Skeletal muscle cell (primary cell): ENCODE measurements at places on chromosomes 6 and 20.
A peak's percentile ranks its signal among the peaks of the same experiment; 100 is the strongest.

GRCh38 chr6:166989427-166990032, 9.7 kb upstream of the CEP43 start:
- no peak for DNase-seq

DNA sequence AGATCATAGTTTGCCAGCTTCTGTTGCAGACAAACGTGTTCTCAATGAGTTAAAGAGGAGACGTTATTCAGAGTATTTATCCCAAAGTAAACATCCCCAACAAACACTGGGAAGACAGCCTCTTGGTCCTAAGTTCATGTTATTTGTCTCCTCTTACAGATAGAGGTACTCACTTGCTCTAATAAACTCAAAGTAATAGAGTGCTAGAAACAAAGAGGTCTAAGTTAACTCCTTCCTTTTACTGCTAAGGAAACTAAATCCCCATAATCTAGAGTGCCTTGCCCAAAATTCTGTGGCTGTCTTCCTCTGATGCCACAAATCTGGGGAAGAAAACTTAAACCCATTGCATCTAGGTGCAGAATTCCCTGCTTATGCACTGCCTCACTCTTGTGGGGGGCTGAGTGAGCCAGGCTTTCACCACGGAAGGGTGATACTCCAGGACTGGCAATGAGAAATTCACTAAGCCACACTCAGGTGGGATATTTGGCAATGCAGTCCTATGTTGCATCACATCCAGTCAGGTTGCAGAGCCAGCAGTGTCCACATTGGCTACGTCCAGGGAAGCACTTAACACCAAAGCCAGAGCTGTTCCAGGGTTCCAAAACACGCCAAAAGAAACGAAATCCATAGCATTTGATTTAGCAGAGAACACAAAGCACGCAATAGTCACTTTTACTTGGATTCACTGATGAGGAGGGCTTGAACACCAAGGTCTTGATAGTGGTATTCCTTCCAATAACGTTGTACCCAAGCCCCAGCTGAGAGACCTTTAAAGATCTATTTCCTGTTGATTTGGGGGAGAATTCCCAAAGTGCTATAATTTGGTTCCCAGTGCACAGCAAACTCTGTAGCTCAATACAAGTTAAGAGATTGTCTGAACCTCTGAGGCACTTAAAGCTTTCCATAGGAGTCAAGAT, 81.0 kb upstream of the FOXQ1 start:
- DNase-seq, result no peak

DNA sequence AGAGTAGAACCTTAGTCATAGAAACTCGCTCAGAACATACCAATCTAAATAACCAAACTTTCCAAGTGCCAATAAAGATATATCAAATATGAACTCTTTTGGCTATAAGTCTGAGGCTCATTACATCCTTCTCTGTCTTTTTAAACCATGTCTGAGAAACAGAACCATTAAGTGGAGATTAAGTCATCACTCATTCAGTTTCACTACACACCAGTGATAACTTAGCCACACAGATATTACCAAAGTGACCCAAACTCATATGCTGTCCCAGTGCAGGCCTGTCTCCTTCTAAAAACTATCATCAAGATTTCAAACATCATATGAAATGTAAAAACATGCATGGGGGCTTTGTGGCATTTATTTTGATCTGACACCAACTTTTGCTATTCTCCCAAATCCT, 12.0 kb downstream of the GCLC start:
- no peak for DNase-seq

DNA sequence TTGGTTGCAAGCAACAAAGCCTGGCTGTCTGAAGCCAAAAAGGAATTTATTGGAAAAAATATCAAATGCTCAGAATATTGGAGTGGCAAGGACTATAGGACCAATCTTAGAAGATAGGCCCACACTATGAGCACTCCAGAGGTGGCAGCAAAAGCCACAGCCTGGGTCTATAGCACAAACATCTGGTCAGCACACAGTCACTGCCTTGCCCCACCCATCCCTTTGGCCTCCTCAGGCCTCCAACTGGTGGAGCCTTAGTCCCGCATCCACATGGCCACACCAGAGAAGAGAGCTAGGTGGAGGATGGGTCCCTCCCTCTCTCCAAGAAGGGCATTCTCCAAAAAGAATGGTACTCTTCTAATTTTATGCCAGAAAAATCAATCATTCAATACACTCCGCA, 14.0 kb downstream of the NUDT3 start:
- no peak for DNase-seq

GRCh38 chr6:67630146-67630545, 1004.9 kb upstream of the ADGRB3 start:
- peak; percentile 97 for DNase-seq

DNA sequence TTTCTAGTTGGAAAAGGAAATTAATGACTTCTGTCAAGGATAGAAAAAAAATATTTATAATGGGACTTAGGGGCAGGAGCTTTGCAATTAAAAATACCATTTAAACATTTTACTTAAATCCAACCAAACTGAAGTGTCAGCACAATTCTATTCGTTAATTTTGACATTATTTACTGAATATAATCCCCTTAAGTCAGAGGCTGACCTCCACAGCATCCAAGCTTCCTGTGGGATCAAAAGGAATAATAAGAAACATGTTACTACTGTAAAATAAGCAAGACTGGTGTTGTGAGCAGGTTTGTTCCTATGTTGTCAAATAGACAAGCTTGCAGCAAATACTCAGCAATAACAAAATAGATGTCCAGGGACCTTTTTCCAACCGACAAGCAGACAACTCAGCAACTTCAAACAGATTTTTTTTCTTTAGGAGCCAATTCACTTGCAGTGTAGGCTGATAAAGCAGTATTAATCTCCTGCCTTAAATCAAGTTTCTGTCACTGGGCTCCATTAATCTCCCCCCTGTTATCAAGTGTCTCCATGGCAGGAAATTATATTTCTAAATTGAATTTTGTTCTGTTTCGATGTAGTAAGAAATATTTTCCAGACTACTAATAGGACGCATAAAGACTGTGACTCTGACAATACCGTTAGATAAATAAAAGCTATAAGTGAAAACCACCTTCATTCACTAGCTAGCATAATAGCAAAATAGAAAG, 157.4 kb downstream of the HACE1 start:
- DNase-seq, result no peak

GRCh38 chr6:53056273-53056672, 8.9 kb upstream of the FBXO9 start:
- no peak for DNase-seq

DNA sequence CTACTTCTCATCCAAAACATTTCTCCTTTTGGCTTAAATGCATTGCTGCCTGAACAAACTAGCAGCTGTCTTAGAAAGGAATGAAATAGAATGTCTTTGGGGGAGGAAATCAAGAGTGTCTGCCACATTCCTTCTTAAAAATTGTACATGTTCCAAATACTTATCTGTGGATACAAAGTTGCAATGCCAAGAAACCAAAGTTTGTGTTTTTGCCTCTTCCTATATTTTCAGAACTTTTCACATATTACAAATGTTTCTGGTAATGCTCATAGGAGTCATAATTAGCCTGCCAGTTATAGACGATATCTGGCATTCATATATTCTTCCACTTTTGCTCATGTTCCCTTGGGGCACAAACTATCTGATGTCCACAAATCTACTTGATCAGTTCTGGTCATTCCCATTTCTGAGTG, 165.5 kb upstream of the BMP5 start:
- peak; percentile 60 for DNase-seq

- peak; percentile 82 for DNase-seq
Observed at GRCh38 chr6:26021350-26022131, 58.9 kb downstream of the TRIM38 start.

DNA sequence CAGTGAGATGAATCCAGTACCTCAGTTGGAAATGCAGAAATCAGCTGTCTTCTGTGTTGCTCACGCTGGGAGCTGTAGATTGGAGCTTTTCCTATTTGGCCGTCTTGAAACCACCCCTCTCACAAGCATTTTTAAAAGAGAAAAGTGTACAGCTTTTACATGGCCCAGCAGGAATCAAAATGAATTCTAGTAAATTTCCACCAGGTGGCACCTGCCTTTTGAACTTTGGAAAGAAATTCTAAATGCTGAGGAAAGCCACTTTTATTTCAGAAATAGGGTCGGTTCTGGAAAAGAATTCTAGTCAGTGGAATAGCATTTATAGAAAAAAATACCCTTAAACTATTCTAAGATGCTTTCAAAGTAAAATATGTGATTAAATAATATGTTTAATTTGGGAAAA, 647.8 kb downstream of the CD109 start:
- no peak for DNase-seq

- DNase-seq, result no peak
Observed at GRCh38 chr6:165649166-165650137, 13.6 kb downstream of the PDE10A start.

GRCh38 chr6:35230498-35230897, 16.7 kb downstream of the SCUBE3 start:
- DNase-seq, result no peak

GRCh38 chr6:20217891-20218290, 5.6 kb upstream of the MBOAT1 start:
- DNase-seq, result no peak

DNA sequence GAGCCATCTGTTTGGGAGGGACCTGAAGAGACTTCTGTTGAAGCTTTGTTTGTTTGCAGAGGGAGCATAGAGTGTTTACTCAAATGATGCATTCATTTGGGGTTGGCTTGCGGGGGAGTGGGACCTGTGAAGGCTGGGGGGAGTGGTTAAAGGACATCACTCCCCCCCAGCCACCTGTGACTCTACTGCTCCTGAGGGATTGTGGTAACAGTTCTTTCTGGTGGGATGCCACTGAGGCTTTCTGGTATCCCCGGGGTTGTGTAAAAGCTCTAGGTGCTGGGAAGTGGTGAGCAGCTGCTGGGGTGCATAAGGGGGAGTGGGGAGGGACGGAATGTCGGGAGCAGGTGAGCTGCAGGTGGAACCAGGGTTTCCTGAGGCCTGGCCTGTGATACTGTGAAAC, 239.2 kb upstream of the QKI start:
- no peak for DNase-seq

GRCh38 chr6:107668743-107669474, 155.2 kb downstream of the SCML4 start:
- DNase-seq, result no peak

DNA sequence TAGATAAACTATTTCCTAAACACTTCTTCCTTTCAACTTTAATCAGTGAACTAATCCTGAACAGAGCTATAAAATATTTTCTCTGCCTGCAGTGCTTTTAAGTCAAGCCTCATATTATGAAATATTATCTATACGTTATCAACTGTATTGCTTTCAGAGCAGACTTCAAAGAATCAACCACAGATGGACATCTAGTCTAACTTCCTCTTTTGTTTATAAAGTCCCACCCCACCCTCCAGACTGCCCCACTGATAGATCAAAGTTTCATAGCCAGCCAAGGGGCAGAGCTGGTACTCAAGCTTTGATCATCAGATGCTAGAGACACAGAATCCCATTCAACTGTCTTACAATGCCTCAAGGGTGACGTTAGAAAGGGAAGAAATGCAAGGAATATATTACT, 308.3 kb downstream of the LAMA2 start:
- DNase-seq, result no peak

- no peak for DNase-seq
Observed at GRCh38 chr6:1865585-1865984, 255.9 kb downstream of the FOXC1 start.

DNA sequence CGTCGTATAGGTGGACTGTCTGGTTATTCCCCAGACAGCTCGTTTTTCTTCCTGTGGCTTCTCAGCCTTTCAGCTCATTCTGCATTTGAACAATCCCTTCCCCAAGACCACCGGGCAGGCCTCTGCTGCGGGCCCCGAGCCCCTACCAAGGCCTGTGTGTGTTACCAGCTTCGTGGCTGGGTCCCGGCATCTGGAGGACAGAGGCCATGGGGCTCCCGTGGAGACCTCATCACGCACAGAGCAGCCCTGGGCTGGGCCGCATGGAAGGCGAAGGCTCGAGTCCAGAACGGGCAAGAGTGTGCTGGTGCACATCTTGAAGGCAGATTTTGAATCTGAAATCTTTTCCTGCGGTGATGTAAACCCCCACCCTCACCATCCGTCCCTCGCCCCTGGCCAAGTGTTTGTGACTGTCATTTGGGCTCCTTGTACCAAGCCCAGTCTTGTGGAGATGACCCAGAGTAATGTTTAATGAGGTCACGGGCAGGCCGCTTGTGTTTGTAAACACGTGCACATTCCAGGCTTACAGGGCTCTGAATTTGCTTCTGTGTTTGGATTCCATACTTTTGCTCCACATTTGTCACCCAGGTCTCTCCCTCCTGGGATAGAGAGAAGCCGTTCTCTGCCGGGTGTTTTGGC, 119.6 kb downstream of the CDH4 start:
- DNase-seq, result no peak

GRCh38 chr6:101585501-101585900, 192.0 kb downstream of the GRIK2 start:
- no peak for DNase-seq

DNA sequence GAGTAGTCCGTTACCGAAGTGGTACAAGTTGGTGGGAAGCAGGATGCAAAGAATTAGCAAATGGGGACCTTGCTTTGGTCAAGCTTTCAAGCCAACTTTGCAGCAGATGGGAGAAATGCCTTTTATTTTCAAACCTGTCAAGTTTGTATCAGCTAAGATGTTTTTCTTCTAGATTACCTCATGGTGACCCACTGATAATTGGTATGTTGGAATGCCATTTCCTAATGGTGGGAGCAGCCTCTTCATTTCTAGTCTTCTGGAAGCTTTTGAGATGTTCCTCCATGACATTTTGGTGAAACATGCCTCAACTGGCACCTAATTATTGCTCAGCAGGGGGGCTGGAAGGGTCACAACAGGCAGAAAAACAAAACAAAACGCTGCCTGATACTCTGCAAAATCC, 43.7 kb downstream of the ADNP start:
- no peak for DNase-seq

DNA sequence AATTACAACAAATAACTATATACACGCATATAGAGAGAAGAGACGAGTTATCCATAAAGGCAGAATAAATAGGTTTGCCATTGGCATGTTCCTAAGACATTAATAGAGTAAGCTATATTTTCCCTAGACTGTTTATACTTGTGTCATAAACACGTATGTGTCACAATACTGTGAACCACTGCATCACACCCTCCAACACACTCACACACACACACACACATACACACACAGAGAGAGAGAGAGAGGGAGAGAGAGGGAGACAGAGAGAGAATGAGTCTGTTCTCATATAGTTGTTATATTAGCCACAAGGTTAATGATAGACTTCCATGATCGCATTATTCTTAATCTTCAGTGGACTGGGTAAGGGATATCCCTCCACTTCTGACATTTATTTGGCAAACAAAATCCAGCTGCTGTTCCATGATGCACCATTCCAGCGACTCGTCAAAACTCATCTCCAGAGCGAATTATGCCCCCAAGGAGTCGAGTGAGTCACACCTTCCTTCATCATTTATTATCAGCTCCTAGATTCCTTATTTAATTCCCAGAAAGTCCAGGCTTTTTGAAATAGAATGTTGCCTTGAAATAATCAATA, 82.8 kb upstream of the HIVEP1 start:
- no peak for DNase-seq

- no peak for DNase-seq
Observed at GRCh38 chr20:2102585-2103460, 1.2 kb downstream of the STK35 start.

GRCh38 chr6:166760288-166760687, 133.2 kb upstream of the RPS6KA2 start:
- no peak for DNase-seq

- no peak for DNase-seq
Observed at GRCh38 chr6:34581561-34581920, 25.4 kb upstream of the SPDEF start.

- no peak for DNase-seq
Observed at GRCh38 chr6:56671651-56672461, 29.2 kb upstream of the DST start.
